ENCODE measurements at places on chromosomes 3 and 15. TPM values are rescaled to one million over a fixed set of nuclear protein-coding genes. Genes with fewer than 3 reads are reported as not detected.

DNA sequence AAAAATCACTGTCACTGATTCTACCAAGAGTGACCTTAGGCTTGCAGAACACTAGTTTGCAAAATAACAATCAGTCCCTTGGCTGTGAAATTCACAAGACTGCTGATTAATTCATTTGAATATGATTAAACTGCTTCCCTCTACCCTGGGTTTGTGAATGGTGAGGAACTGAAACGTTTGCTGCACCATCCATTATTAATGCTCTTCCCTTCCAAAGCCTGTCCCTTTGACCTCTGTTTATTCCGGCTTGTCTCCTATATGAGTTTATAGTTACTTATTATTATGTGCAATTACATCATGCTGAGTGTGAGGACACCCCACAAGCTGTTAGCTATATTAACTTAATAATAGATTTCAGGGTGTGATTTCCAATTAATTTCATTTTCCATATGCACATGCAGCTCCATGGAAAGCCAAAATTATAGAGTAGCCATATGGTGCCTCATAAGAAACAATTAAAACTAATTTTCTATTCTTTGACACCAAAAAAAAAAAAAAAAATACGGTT lies 96.5 kb downstream of the SUCLG2 start:
- peaks cover 9% of the 10 kb centered on the region for H3K4me1 ChIP-seq
- no peak overlapping the region for H3K4me3 ChIP-seq
- H3K27me3 ChIP-seq = no peaks in the 10 kb centered on the region
- H3K27ac ChIP-seq = no peak overlapping the region
- no peak for DNase-seq

DNA sequence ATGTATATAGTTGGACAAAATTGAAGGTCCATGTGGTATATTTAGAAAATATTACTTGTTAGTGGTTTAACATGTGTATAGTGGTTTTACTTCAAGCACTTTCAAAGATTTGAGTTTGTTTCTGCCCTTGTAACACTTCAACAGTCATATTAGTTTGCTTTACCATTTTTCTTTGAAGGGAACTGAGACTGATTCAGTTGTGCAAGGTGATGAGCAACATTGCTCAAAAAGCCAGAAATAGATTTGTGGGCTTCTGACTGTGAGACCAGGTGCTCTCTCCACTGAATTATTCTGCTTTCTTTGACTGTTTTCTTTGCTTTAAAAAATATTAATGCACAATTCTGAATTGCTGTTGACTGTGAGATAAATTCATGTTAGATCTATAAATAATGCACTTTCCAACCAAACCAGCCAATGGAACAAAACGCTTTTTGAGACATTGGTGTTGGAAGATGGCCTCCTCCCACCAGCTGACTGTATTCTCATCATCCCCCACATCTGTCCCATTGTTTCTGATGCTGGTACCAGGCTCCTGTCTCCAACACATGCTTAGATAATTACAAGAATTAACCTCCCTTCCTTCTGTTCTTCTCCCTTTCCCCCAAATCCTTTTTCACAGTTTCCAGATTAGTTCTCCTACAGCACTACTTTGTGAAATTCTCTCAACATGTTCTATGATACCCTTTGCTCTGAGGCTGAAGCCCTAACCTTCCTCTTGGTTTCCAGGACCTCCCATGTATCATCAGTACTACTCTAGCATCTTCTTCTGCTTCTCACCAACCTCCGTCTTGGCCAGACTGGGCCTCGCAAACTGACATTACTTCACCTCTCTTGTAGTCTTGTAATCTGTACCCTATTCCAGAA lies 27.9 kb downstream of the PLCL2 start:
- no peak overlapping the region for H3K27ac ChIP-seq
- DNase-seq = no peak
- H3K4me1 ChIP-seq = peaks cover 24% of the 10 kb centered on the region
- no peaks in the 10 kb centered on the region for H3K36me3 ChIP-seq
- no peak overlapping the region for H3K4me3 ChIP-seq

GRCh38 chr3:196323016-196323415 lies 5.0 kb upstream of the DYNLT2B start:
- no peaks in the 10 kb centered on the region for H3K36me3 ChIP-seq
- DNase-seq = no peak
- H3K27me3 ChIP-seq = no peaks in the 10 kb centered on the region
- peaks cover 17% of the 10 kb centered on the region for H3K4me1 ChIP-seq
- H3K27ac ChIP-seq = no peak overlapping the region

The CACNA2D2 gene
- total RNA-seq = 22.0 TPM

DNA sequence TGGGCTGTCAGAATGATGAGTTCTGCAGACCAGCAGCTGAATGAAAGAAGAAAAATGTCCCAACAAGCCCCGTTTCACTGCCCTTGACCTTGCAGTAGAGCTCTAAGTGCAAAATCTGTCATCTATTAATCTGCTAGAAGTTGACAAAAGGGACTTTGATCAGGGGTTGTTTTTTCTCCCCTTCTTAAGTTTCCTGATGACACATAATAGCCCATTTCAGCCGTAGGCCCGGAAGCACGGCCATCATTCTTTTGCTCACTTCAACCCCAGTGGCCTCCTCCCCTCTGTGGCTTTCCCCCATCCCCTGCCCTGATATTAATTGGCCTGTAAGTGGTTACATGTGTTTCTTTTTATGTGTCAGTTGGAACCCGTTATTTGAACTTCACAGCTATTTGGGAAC lies 298.9 kb downstream of the RPLP1 start:
- peaks cover 12% of the 10 kb centered on the region for H3K36me3 ChIP-seq
- H3K4me3 ChIP-seq = no peak overlapping the region
- no peak for DNase-seq
- H3K27ac ChIP-seq = no peak overlapping the region

DNA sequence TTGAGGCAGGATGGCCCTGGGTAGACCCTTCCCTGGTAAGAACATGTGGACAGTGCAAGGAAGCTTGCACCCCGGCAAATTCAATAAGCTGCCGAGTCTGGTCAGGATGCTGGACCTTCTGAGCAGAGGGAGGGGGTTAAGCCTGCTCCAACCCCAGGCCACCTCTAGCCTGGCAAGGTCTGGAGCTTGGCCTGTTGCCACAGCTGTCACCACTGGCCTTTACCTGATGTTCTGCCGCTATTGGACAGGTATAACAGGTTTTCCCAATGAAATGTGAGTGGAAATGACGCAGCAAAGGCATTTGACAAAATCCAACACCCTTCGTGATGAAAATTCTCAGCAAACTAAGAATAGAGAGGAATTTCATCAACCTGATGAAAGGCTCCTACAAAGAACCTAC lies 699 bp upstream of the MESP1 start:
- peaks cover 20% of the 10 kb centered on the region for H3K4me1 ChIP-seq
- H3K27ac ChIP-seq = no peak overlapping the region
- peaks cover 44% of the 10 kb centered on the region for H3K27me3 ChIP-seq

The FOXB1 gene
- total RNA-seq = 10.8 TPM

The SPATA12 gene
- total RNA-seq = 0.39 TPM

The GNB4 gene
- 36.7 TPM for total RNA-seq

- DNase-seq = no peak
- no peaks in the 10 kb centered on the region for H3K27me3 ChIP-seq
- no peaks in the 10 kb centered on the region for H3K36me3 ChIP-seq
- no peak overlapping the region for H3K4me3 ChIP-seq
- peaks cover 16% of the 10 kb centered on the region for H3K4me1 ChIP-seq
These were observed 766.9 kb upstream of the NR2F2 start for GRCh38 chr15:95563634-95564033.

The MESP2 gene
- total RNA-seq = 0.66 TPM

Measured in WTC11 (cell line).